ENCODE measurements at places on chromosomes 5 and 9.
A peak's percentile ranks its signal among the peaks of the same experiment; 100 is the strongest.

GRCh38 chr9:32533816-32534215 lies 7.8 kb upstream of the RIGI start:
- DNase-seq: no peak

GRCh38 chr5:161751265-161751664 lies 65.7 kb downstream of the GABRA6 start:
- no peak for DNase-seq

GRCh38 chr9:106644661-106645060 lies 218.3 kb upstream of the ZNF462 start:
- no peak for DNase-seq

DNA sequence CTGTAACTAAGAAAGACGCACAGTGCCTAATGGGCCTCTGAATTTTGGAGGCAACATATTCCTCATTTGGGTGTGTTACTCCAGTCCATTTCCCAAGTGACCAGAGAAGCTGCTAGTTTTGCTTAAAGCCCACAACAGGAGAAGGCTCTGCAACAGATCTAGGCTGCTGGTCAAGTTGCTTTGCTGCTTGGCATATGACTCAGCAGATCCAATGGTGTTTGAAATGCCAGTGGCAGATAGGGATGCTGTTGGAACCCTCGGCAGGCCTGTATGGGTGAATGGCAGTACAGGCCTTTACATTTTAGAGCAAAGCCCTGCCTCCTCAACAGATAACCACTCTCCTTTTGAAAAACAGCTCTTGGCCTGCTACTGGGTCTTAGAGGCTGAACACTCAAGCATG lies 36.2 kb upstream of the ROR2 start:
- no peak for DNase-seq

DNA sequence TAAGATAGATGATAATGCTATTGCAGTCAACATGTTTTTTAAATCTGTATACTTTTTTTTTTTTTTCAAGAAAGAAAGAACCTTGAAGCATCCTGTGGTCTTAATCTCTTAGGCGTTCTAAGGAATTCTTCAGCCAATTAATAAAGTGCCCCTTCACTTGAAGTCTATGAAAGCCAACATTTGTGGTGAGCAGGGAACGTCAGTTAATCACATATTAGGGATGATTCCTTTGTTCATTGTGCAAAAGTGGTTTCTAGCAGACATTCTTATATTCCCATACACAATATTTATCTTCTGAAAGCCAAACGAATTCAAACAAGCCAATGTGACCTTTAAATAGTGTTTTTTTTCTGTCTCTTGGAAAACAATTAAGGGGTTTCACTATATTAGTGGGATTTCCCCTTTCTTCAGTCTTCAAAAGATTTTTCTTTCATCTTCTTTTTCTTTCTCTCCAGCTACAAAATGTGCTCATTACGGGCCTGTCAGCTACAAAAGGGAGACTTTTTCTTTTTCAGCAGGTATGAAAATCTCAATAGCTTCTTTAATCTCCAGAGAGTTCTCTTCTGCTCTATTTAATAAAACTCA lies 40.1 kb downstream of the TMEM167A start:
- DNase-seq: no peak

GRCh38 chr5:65394087-65394486 lies 87.6 kb downstream of the ADAMTS6 start:
- no peak for DNase-seq

- no peak for DNase-seq
Observed at GRCh38 chr9:17294822-17295624, 160.2 kb downstream of the CNTLN start.

DNA sequence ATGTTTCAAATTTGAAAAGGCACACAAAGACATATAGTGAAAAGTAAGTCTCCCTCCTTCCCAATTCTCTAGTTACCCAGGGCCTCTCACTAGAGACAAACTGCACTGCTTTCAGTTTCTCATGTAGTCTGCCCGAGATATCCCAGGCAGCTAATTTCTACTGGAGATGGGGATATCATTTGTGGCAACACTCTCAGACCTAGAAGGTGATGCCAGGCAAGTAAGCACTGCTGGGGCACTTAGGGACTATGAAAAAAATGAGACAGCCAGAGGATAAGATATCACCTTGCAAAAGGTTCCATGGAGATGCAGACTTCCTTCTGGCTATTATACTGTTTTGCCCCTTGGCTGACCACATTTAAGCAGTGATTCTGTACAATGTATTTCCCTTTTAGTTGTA lies 12.6 kb downstream of the SIL1 start:
- no peak for DNase-seq

DNA sequence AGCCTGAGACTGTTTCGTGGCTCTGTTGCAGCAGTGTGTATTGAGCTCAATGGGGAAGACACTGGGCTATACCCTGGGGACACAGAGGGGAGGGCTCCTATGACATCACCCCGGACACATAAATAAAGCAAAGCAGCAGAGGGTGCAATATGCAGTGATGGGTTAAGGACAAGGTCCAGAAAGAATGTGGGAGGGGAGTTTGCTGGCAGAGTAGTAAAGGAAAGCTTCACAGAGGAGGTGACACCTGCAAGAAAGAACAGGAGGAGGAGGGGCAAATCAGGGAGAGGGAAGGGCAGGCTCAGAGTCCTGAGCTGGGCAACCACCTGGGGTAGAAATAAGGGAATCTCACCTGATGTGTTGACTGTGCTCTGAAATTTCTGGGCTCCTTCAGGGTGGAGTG lies 35.3 kb upstream of the CDKN2AIPNL start:
- no peak for DNase-seq

DNA sequence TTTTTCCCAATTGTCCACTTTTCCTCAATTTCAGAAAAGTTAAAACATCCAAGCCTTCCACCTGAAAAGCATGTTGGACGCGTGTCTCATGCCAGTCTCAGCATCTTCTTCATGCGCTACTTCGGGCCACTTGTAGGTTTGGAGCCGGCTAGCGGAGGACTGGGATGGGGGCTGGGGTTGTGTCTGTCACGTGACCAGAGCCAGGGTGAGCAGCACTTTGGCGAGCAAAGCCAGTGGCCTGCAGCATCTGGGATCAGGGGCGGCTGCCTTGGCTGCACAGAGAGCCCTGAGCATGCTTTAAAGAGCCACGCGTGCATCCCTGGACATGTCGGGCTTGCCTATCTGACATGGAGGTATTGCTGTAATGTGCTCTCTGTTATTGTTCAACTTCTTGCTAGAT lies 41.2 kb downstream of the SLC6A3 start:
- DNase-seq: no peak

GRCh38 chr9:132923346-132923902 lies 21.0 kb downstream of the TSC1 start:
- no peak for DNase-seq

- no peak for DNase-seq
Observed at GRCh38 chr5:75466006-75466716, 45.3 kb downstream of the CERT1 start.

- DNase-seq: peak; percentile 58
Observed at GRCh38 chr9:134442486-134443173, 116.4 kb downstream of the RXRA start.

DNA sequence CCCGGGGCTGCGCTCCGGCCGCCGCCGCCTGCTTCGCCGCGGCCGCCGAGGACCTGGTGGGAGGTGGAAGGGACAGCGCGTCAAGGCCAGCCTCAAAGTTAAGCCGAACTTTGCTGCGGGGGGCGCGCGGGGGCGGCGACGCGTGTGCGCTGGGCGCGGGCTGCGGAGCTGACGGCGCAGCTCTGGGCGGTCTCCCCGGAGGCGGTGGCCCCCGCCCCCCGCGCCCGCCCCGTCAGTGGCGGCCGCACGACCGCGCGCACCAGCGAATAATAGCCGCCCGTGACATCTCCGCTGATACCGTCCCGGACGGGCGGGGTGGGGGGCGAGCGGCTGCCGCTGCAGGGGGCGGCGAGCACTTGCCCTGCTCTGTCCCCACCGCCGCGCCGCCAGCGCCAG lies 579 bp upstream of the FAM78A start:
- DNase-seq: no peak

GRCh38 chr5:122447072-122447471 lies 135.0 kb downstream of the SNCAIP start:
- no peak for DNase-seq

GRCh38 chr9:120922404-120923195 lies 4.0 kb downstream of the TRAF1 start:
- no peak for DNase-seq

DNA sequence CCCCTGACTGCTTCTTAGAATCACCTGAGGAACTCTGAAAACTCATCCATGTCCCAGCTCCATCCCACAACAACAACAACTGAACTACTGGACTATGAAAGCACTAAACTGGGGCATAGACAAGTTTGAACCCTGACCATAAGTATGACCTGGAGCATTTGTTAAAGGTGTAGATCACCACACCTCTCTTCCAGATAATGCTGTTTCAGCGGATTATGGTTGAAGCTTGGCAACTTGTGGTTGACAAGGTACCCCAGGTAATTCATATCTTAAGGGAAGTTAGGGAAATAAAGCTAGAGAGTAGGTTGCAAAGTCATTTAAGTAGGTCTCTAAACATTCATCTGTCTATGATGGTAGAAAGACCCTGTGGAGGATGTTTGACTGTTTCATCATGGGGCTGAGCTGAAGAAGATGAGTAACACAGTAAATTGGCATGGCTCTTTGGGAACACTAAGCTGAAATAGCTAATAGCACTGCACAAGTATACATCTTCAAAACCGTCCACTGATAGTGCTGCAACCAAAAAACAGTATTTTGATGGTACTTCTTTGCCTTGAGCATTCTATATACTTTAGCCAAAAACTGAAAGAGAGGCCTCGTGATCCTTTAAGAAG lies 80.2 kb downstream of the TMEM174 start:
- DNase-seq: no peak

- no peak for DNase-seq
Observed at GRCh38 chr9:128026255-128026772, 40.8 kb downstream of the NAIF1 start.

DNA sequence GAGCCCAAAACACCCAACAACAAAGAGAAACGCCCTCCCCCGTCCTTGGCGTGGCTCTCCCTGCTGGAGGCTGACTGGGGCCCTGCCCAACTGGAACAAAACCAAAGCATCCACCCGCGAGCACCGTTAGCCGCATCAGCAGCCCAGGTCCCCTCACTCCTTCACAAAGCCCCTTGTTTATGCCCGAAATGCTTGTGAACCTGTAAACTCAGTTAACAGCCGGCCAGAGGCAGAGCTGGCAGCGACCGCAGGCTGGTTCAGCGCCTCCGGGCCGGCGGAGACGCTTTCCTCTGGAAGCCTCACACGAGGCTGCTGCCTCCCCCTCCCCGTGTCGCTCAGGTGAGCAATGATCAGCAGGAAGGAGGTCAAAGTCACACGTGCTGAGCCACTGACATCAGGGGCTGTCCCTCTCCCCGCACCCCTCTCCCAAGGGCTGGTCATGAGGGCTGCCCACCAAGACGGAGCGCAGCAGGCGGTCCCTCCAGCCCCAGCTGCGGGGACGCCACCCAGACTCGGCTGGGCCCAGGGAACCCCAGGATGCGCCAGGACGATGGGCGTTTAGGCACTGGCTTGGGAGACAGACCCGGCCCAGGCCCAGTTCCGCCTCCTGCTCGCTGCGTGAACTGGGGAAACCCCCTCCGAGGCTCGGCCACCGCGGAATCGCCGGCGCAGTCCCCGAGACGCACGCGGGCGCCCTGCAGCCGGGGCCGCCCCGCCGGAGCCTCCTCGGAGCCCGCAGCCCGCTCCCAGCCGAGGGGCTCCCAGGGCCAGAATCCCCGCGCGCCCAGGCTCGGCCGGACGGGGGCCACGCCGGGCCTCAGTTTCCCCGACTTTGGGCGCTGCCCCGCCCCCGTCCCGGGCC lies 563 bp downstream of the SNAPC4 start:
- no peak for DNase-seq

DNA sequence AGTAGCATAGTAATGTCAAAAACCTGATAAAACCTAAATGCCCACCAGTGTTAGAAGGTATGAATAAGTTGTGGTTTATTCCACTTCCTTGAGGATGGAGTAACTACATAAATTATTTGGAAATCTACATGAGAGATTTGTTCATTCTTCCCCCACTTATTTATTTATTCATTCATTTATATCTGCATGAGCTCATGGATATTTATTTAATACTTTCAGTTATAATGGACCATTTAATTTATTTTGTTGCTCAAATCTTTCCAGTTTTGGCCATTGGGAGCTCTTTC lies 223.8 kb upstream of the S1PR3 start:
- DNase-seq: no peak

DNA sequence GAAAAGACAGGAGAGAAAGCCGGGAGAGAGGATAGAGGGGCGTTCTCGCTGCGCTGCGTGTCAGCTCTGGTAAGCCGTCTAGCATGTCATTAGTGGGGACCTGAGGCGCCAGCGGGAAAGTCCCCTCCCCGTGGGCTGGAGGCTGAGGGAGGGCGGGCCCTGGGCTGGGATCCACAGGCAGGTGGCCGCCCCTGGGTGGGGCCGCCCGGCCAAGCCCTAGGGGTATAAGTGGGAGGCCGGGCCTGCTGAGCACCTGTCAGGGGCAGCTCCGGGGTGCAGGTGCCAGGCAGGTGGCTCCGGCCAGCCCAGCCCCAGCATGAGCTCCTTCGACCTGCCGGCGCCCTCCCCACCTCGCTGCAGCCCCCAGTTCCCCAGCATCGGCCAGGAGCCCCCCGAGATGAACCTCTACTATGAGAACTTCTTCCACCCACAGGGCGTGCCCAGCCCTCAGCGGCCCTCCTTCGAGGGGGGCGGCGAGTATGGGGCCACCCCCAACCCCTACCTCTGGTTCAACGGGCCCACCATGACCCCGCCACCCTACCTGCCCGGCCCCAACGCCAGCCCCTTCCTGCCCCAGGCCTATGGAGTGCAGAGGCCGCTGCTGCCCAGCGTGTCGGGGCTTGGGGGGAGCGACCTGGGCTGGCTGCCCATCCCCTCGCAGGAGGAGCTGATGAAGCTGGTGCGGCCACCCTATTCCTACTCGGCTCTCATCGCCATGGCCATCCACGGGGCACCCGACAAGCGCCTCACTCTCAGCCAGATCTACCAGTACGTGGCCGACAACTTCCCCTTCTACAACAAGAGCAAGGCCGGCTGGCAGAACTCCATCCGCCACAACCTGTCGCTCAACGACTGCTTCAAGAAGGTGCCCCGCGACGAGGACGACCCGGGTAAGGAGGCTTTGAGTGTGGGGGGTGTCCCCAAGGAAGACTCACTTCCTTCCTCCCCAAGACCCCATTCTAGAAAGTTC lies at the start of gene FOXI1:
FOXI1 (plus strand) TSS at position 256 of the 970 bp plus-strand sequence; CDS start at position 317, 61 bp downstream.
- DNase-seq: no peak

GRCh38 chr9:36100532-36100931 lies 36.0 kb upstream of the GLIPR2 start:
- no peak for DNase-seq

DNA sequence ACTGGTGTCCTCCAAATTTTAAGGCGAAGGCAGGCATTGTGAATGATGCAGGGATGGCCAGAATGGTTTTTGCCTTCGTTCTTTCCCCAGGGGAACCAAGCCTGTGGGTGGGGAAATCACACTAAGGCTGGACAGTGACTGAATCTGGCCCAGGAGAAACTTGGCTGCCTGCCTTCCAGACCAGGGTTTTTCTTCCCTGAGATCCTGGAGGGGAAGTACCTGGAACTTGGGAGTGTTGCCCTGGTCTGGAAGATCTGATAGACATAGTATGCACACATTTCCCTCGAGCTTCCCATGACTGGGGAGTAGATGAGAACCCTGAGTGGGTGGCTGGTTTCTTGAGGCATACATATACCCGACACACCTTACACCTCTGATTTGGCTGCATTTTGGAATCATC lies 664 bp upstream of the IL11RA start:
- DNase-seq: no peak

Measured in femur (tissue), 1 donor.